ENCODE measurements at places on chromosomes 16 and 17.

GRCh38 chr16:19232988-19233387 is 52.5 kb upstream of the CLEC19A start:
- DNase-seq = no peak

DNA sequence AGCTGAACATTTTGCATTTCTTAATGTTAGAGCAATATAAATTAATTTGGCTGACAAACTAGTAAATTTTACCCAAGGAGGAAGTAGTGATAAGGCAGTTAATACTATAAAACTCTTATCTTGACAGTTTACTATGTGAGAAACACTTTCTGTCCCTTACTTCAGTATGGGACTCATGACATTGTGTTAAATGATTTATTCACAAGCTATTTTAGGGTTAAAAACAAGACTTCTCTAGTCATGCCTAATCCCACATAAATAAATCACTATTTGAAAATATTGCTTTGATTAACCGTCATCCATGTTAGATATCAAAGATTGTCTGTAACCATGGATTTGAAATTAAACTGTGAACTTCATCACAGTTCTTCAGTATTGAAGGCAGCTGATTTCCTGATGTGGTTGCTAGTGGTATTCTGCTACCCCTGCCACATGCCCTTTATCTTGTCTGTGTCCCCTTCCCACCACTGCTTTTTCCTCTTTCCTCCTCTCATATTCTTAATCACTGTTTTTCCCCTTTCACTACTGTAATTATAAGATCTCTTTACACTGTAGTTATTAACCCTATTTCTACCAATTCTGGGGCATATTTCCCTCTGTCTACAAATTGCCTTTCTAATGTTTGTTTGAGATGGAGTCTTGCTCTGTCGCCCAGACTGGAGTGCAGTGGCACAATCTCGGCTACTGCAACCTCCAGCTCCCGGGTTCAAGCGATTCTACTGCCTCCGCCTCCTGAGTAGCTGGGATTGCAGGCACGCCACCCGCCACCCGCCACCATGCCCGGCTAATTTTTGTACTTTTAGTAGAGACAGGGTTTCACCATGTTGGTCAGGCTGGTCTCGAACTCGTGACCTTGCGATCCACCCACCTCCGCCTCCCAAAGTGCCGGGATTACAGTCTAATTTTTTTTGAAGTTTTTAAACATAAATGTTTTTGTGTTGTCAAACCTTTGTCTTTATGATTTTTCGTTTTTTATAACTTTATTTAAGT is 95.6 kb downstream of the STXBP4 start:
- DNase-seq = no peak

- DNase-seq = no peak
Observed at GRCh38 chr16:48956620-48957019, 325.0 kb downstream of the CBLN1 start.

GRCh38 chr16:76653390-76654026 is 376.3 kb downstream of the CNTNAP4 start:
- DNase-seq = no peak

DNA sequence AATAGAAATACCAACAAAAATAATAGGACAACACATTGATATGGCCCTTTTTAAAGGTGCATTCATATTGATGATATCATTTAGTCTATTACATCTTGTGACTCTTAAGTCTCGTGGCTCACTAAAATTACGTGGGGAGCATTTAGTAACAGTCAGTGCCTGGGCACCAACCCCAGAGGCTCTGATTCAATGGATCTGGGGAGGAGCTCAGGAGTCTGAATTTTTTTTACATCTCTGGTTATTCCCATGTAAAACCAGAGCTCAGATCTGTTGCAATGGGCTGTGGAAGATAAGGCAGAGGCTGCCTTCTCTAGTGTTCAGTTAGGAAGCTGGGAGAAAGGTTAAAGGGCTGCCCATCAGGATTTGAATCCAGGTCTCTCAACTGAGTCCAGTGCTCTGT is 549.9 kb upstream of the CDH5 start:
- DNase-seq = no peak

GRCh38 chr17:27367121-27367981 is 73.4 kb downstream of the WSB1 start:
- no peak for DNase-seq

DNA sequence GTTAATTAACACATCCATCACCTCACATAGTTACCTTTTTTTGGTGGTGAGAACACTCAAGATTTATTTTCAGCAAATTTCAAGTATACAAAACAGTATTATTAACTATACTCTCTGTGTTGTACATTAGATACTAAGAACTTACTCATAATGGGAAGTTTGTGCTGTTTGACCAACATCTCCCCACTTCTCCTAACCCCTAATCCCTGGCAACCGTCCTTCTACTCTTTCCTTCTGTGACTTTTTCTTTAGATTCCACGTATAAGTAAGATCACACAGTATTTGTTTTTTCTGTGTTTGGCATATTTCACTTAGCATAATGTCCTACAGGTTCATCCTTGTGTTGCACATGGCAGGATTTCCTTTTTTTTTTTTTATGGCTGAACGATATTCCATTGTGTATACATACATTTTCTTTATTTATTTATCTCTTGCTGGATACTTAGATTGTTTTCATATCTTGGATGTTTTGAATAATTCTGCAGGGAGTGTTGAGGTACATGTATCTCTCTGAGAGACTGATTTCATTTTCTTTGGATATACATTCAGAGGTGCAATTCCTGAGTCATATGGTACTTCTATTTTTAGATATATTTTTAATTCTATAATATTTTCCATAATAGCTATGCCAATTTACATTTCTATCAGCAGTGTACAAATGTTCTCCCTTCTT is 19.0 kb downstream of the PPM1D start:
- no peak for DNase-seq

DNA sequence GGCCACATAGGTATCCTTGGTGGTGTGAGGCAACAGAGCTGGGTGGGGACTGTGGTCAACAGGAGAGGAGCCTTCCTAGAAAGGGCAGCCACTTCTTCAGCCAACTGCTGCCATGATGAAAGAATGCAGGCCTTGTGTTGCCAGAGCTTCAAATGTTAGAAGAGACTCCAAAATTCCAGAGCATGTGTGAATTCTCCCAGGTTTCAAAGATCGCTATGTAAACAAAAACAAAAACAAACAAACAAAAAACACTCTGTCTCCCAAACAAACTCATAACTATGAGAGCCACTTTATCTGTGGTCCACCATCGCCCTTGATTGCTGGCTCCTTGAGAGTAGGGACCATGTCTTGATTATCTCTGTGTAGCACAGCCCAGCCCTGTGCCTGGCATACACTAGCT is 55.5 kb upstream of the ZNF423 start:
- DNase-seq = no peak

- no peak for DNase-seq
Observed at GRCh38 chr17:17581509-17581908, 10.0 kb downstream of the PEMT start.

- DNase-seq = no peak
Observed at GRCh38 chr17:75514919-75515495, 330 bp downstream of the CASKIN2 start.

DNA sequence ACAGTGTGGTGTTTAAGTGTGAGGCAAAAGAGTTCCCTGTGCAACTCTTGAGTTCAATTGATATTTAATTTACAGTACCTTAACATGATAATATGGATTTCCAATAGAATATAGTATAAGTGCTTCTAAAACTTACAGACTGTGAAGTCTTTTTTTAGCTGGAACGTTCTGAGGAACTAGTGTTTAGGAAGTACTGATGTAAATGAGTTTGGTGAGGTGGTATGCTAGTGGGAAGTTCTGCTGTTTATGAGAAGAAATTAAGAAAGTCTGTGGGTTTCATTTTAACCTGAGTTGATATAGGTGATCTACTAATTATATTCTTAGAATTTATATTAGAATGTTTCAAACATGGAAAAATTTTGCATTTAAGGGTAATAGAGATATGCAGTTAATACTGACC is 32.0 kb downstream of the PTRH2 start:
- DNase-seq = no peak

DNA sequence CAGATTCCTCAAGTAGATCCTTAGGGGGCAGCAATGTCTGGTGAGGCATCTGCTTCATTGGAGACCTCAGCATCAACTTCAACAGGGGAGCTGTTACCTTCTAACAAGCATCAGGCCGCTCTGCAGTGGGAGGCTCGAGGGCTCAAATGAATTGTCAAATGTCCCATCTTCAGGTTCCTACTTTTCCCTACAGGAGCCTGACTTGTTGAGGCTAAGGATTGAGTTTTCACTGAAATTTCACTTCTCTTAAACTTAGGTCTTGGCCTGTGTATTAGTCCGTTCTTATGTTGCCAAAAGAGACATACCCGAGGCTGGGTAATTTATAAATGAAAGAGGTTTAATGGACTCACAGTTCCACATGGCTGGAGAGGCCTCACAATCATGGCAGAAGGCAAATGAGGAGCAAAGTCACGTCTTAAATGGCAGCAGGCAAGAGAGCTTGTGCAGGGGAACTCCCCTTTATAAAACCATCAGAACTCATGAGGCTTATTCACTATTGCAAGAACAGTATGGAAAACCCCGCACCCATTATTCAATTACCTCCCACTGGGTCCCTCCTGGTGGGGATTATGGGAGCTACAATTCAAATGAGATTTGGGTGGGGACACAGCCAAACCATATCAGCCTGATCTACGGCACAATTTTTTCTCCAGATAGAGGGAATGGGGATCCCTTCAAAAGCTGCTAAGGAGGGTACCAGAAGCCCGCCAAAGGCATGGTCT is 5.1 kb upstream of the CD300LD start:
- no peak for DNase-seq

DNA sequence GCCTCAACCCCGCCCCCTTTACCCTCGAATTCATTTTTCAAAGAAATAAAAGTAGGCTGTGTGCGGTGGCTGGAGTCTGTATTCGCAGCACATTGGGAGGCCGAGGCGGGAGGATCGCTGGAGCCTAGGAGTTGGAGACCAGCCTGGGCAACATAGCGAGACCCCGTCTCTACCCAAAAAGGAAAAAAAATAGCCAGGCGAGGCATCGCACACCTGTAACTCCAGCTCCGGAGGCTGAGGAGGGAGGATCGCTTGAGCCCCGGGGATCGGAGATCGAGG is 671 bp upstream of the TOP2A start:
- no peak for DNase-seq
